ENCODE measurements at places on chromosomes 1 and 21.

GRCh38 chr1:50977575-50978143 is 7.6 kb downstream of the CDKN2C start:
- DNase-seq = no peak

DNA sequence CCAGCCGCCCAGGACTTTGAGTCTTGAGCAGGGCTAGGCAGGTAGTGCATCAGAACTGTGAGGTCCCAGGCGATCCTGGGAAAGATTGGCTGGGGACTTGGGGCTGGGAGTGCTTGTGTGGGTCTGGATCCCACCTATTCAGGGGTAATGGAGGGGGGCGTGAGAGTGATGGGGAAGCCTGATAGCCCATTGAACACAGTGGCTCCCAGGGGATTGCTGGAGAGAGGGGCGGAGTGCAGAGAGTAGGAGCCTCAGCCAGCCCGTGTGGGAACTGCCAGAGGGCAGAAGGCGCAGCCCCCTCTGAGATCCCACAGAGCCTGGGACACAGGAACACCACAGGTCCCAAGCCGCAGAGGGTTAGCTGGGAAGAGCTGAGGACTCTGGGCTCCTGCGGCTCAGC is 19.3 kb upstream of the PDZK1IP1 start:
- no peak for DNase-seq

GRCh38 chr1:95561346-95561745 is 327.3 kb downstream of the RWDD3 start:
- no peak for DNase-seq

DNA sequence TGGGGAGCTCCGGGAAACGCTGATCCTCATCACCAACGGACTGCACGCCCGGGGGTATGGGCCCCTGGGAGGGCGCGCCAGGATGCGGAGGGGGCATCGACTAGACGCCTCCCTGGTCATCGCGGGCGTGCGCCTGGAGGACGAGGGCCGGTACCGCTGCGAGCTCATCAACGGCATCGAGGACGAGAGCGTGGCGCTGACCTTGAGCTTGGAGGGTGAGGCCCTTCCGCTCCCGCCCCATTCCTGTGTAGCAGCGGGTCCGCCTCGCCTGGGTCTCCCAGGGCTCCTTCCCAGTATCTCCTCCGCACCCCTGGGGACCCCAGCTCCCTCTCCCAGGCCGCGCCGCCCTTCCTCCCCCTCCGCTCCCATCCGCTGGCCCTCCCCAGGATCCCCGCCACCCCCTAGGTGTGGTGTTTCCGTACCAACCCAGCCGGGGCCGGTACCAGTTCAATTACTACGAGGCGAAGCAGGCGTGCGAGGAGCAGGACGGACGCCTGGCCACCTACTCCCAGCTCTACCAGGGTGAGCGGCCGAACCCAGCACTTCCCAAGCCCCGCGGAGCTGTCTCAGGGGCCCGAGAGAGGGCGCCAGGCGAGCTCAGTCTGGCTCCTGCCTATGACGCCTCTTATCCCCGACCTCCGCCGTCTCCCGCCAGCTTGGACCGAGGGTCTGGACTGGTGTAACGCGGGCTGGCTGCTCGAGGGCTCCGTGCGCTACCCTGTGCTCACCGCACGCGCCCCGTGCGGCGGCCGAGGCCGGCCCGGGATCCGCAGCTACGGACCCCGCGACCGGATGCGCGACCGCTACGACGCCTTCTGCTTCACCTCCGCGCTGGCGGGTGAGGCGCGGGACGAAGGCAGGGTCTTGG is 5.0 kb downstream of the HAPLN2 start:
- DNase-seq = no peak

DNA sequence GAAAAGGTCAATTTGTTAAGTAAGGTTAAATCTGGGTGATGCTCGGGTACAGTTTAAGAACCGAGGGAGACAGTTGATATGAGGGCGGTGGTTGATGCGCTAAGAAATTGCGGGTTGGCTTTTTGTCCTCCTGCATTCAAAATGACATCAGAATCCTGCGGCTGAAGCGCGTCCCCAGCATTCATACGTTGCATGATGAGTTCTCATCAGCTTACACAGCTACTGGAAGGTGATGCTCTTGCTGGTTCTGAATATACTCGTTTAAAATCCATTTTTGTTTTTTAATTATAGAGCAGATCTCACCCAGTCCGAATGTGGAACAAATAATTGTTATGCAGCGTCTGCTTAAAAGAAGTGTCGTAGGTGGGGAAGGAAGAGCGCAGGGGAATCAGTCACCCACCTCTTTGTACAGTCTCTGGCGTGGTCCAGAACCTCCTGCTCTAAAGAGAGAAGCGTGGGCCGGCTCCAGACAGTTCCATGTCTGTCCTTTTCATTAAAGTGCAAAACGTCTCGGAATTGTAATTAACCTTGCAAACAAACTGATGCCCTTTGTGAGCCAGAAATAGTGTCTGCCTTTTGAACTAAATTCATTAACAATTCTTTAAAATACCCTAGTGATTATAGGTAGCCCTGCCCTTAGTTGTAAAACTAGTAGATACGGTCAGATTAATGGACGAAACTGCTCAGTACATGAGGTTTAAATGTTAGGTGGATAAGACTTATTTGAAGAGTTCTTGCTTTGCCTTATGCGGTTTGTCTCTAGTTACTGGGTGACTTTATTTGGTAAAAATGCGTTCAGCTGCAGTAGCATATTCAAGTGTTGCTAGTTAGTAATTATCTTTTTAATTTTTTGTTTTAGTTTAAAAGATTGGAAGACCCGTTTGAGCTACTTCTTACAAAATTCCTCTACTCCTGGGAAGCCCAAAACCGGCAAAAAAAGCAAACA is 741 bp downstream of the RGS2 start:
- DNase-seq = peak; percentile 71

GRCh38 chr1:8727809-8728213 is 89.6 kb downstream of the RERE start:
- peak; percentile 14 for DNase-seq

All from hippocampal formation (tissue), 2 donors.